T-helper 17 cell (primary cell): ENCODE measurements at places on chromosomes 5 and 9.

DNA sequence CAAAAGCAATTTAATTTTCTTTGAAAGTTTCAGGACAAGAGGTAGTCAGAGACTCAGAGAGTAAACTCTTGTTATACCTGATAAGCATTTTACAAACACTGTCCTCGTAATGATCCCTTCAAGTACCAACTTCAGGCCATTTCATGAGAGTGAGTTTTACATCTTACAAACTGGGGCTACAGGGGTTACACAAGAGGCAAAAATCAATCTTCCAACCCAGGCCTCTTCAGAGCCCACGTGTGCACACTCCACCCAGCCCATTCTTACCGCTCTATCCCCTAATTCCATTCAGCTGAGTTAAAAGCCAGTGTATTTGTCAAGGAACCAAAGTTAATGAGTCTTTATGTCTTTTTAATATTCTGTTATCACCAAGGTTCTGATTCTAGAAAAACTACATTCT lies 46.5 kb downstream of the PSMB7 start:
- DNase-seq: no peak

GRCh38 chr5:60230456-60230855 lies 336.9 kb upstream of the PDE4D start:
- no peak for DNase-seq

- DNase-seq: no peak
Observed at GRCh38 chr5:119049824-119050449, 20.9 kb upstream of the DMXL1 start.

DNA sequence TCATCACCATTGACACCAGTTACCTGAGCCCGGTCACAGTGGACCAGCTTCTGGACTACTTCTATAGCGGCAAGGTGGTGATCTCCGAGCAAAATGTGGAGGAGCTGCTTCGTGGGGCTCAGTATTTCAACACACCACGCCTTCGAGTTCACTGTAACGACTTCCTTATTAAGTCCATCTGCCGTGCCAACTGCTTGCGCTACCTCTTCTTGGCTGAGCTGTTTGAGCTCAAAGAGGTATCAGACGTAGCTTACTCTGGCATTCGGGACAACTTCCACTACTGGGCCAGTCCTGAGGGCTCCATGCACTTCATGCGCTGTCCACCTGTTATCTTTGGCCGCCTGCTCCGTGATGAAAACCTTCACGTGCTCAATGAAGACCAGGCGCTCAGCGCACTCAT lies 520 bp downstream of the CCIN start:
- DNase-seq: no peak

DNA sequence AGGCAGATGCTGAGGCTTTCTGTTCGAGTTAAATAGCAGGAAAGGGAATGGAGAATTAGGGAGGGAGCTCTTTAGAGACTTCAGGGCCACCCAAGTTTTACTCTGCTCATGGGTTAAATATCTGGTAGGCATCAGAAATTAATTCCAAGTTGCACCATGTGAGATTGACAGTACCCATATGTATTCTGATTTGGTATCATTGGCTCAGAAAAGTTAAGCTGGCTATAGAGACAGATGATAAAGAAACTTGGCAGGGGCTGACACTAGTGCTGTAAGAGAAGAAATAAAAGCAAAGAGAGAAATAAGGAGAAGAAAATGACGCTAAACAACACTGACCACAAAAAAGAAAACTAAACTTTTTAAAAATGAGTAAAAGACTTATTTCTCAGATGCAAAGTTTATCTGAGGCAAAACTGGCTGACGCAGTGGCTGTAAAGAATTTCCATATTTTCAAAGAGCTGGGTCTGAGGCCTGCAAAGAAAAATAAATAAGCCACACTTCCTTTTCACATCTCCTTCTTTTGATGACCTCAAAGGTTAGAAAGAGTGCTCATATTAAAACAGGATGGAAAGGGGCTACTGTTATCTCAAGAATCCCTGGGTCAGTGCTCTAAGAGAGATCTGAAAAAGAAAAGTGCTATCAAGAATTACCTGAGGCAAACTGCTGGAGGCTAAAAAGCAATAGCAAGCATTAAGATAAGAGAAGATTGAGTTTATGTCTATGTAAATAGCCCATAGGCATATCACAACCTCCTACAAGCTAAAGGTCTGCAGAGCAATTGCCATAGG lies 399.0 kb upstream of the MEF2C start:
- no peak for DNase-seq

- no peak for DNase-seq
Observed at GRCh38 chr5:7395947-7396712, at the start of gene ADCY2. Gene ADCY2 (plus strand): TSS chr5:7396138. CDS start chr5:7396297, 159 bp downstream.

- no peak for DNase-seq
Observed at GRCh38 chr5:154044099-154044498, 5.3 kb downstream of the MFAP3 start.

DNA sequence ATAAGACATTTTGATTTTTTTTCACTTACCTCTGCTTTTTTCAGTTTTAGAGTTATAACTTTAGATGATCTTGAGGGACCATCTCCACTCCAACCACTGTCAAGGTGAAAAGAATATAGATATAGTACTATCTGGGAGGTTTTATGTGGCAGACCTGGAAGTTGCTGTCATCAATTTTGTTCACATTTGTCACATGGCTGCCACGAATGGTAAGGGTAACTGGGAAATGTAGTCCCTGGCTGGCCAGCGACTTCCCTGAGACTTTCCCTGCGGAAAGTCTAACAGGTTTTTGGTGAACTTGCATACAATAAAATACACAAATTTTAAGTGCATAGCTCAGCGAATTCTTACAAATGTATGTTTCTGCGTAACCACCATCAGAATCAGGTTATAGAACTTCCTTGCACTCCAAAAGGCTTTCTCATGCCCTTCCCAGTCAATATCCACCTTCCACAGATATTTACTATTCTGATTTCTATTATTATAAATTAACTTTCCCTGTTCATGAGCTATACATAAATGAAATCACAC lies 121.5 kb downstream of the MAT2B start:
- DNase-seq: no peak

- no peak for DNase-seq
Observed at GRCh38 chr9:4077499-4078102, 222.3 kb downstream of the GLIS3 start.

- no peak for DNase-seq
Observed at GRCh38 chr5:93123127-93123526, 457.9 kb downstream of the NR2F1-AS1 start.

- DNase-seq: no peak
Observed at GRCh38 chr9:76200745-76201144, 193.5 kb downstream of the RFK start.

GRCh38 chr5:146703899-146704298 lies 174.7 kb downstream of the PPP2R2B start:
- no peak for DNase-seq

DNA sequence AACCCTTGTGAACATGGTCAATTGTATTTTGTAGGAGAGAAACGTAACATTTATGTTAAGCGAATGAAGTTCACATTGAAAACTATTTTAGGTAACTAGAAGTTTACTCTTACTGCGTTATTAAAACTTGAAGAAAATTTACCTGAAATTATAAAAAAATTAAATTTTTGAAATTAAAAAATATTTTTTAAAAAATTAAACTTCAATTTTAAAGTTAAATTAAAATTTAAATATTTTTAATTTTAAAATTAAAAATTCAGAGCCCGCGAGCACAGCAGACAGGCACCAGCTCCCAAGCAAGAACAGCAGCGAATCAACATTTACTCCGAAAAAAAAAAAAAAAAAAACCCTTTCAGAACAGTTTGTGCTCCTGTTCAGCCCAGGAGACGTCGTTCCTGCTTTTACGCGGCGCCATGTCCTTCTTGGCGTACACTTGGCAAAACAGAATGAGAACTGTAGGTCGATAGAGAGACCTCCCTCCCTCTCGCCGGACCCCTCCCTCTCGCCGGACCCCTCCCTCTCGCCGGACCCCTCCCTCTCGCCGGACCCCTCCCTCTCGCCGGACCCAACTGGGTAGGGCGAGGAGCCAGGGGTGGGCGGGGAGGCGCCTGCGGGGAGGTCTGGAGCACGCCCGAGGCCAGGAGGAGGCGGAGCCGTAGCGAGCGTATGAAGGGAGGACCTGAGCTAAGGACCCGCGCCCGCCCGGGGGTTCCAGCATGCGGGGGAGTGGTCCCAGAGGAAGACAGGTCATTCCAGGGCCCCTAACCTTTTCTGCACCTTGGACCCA lies 235.8 kb downstream of the ROR2 start:
- DNase-seq: no peak

DNA sequence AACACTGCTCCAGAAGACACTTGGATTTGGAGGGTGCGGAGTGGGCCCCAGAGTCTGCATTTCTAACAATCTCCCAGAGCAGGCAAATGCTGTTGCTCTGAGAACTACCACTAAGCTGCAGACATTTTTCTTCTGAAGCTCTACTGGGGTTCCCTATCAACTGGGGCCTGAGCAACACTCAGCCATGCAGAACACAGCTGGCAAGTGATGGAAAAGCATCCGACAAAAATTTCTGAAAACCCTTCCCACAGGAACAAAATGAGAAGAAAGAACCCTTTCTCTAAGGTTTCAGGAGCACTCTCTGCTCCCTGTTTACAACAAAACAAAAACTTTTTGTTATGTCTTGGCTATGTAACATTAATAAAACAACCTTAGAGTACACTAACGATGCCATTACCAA lies 516.9 kb downstream of the CTNND2 start:
- DNase-seq: no peak

DNA sequence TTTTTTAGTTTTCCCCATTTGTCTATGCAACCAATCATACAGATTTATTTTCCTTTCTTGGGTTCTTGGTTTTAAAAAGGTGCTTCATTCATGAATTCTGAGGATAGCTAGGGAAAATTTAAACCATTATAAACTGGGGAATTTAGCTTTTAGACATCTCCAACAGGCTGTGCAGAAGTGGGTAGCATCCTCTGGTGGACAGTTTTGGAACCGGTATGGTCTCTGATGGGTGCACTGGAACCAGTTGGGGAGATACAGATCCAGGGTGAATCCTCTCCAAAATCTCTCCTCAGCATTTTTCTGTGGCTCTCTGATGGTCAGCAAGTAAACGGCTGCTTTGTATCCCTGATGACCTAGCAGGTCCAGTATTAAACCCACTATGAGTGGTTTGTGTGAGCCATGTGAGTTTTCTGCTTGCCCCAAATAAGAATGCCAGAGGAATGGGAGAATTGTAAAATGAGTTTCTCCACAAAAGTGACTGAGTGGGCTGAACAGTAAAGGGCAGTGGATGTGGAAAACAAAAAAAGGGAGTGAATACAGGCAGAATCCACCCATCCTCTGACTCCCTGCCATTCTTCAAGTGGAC lies 9.1 kb upstream of the DNAJC25 start:
- DNase-seq: no peak

DNA sequence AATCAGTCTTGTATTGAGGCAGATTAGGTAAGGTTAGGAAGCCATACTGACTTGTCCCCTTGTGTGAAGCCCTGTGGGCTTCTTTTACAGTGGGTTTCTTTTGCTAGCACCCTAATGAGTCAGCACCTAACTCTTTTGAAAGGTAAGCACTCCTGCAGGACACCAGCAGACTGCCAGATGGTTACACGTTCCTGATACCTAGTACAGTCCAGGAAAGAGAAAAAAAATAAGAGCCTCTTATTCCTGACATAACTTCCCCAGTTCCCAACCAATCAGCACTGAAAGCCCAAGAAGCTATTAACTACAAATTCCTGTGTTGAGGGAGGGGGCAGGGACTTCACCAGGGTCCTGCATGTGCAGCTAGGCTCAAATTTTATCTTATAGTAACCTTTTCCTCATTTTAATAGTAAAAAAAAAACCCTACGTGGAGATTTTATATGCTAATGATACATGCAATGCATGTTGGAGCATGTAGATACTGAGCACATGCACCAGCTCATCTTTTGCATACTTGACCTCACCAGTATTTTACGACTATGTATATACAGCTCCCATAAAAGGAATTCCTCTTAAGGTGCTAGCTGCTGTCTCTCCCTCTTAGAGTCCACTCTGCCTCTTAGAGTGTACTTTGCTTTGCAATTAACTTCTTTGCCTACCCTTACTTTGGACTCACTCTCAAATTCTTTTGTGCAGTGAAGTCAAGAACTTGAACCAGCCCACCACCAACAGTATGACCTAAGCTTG lies 84.7 kb upstream of the RORB start:
- no peak for DNase-seq

DNA sequence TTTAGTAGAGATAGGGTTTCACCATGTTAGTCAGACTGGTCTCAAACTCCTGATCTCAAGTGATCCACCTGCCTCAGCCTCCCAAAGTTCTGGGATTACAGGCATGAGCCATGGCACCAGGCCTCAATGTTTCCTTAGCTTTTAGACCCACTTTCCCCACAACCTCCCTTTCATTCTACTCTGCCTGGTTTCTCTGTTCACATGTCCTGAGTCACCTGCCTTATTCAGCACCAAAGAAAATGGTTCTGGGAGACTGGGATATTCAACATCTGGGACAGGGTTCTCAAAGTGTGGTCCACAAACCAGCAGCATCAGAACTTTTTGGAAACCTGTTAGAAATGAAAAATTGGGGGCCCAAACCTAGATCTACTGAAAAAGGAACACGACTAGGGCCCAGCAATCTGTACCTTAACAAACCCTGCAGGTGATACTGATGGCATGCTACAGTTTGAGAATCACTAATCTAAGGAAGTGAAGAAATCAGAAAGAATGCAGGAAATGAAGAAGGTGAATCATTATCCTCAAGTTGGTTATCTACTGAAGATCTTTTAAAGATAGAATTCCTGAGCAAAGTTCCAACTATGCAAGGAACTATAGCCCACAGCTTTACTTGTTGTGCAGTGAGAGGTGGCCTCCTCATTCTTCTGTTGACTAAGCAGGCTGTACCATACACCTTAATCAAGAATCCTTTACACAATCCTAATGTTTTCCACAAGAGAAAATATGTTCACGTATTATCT lies 51.8 kb upstream of the CTNNAL1 start:
- DNase-seq: no peak

DNA sequence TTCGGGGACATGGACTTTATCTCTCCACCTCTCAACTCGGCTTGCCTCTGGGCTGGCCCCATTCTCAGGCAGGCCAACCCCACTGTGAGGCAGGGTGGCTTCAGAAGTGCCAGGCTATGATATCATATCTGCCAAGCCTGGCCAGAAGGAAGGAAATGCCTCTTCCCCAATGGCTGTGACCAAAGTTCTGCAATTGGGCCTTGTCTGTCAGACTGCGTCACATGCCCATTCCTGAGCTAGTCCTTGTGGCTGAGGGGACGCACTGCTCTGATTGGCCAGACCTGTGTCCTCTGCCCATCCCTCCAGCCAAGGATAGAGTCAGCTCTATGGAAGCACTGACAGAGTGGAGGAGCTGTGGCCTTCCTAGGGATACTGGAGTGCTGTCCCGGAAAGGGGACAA lies 11.9 kb downstream of the SMIM23 start:
- DNase-seq: no peak

DNA sequence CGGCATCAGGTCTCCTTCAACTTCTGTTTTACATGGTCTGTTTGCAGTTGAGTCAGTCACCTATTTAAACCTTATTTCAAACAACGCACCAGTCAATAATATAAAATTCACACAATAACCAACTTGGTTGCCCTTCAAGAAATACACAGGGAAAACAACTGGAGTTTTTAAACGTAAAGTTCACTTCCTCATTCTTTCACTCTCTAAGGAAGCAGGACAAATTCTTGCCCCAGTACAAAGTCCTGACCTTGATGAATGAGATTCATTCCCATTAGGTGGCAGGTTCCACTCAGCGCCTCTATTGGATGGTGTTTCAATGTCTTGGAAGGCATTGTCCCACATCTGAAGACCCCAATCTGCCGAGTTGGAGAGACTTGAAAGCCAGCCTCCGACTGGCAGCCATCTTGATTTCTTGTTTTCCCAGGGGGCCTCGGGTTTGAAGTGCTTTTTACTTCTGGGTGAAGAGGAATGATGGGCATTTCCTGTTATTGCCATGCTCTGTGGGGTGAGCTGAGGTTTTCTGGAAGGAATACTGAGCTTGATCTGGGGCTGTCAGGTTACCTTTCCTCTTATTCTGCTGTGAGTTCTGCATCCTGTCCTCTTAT lies 105.0 kb downstream of the ACER2 start:
- no peak for DNase-seq

GRCh38 chr5:148978370-148979082 lies 84.3 kb downstream of the SH3TC2 start:
- DNase-seq: no peak
